Hippocampal formation (tissue), 2 donors: ENCODE measurements at places on chromosomes 1 and 21.

GRCh38 chr1:220344745-220345144 lies 72.5 kb upstream of the RAB3GAP2 start:
- no peak for DNase-seq

DNA sequence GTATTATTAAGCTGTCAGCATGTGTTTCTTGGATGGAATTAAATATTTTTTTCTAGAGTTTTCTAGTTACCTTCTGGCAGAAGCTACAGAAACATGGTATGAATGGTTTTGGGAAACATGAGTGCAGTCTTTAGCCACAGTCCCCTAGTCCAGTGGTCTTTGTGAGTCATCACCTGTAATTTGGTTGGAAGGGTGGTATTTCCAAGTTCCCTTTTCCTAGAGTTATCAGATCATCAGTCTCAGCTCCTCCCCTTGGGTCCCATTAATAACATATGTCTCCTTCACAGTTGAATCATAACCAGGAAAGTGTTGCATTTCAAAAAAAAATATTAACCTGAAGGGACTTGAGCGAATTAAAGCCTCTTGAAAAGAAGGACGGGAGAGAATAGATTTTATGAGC lies 27.0 kb downstream of the ELAVL4 start:
- no peak for DNase-seq

- DNase-seq: no peak
These were observed 272.2 kb upstream of the B3GALT2 start for GRCh38 chr1:193458628-193459027.

GRCh38 chr1:7501084-7501491 lies 270.0 kb upstream of the VAMP3 start:
- DNase-seq: no peak

GRCh38 chr21:30962013-30962412 lies 76.3 kb downstream of the KRTAP19-8 start:
- no peak for DNase-seq

DNA sequence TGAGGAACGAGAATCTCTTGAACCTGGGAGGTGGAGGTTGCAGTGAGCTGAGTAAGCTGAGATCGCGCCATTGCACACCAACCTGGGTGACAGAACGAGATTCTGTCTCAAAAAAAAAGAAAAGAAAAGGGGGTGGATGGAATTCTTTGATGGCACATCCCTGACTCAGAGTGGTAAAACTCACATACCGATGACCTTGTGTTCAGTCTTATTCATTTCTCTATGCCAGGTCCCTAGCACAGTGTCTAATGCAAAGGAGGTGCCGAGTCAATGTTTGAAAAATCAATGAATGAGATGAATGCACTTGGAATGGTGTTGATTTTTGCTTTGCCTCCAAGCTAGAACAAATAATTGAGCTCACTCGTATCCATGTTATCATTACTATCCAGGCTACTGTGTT lies 18.5 kb upstream of the FAM20B start:
- no peak for DNase-seq

- no peak for DNase-seq
These were observed 7.0 kb downstream of the EFNA3 start for GRCh38 chr1:155085504-155086127.

GRCh38 chr1:244353551-244354091 lies 98.1 kb downstream of the ADSS2 start:
- no peak for DNase-seq

DNA sequence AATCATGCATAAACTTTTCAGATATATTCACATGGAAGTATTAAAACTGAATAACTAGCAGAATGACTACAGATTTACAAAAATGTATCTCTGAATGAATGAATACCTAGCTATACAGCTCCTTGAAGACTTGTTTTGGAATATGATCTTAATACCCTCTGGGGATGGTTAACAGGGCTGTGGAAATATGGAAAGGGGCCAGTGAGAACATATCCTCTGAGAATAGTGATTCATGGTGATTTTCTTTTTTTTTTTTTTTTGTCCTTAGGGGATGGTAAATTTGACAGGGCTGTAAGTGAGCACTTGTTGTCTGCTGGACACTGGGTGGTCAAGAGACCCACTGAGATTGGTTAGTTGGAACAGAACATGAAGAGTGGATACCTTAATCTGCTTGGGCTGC lies 80.7 kb upstream of the HP1BP3 start:
- no peak for DNase-seq

- DNase-seq: no peak
These were observed 24.7 kb downstream of the SLC6A17 start for GRCh38 chr1:110174961-110175360.
